ENCODE measurements at places on chromosomes 4 and X.
A peak's percentile ranks its signal among the peaks of the same experiment; 100 is the strongest.

DNA sequence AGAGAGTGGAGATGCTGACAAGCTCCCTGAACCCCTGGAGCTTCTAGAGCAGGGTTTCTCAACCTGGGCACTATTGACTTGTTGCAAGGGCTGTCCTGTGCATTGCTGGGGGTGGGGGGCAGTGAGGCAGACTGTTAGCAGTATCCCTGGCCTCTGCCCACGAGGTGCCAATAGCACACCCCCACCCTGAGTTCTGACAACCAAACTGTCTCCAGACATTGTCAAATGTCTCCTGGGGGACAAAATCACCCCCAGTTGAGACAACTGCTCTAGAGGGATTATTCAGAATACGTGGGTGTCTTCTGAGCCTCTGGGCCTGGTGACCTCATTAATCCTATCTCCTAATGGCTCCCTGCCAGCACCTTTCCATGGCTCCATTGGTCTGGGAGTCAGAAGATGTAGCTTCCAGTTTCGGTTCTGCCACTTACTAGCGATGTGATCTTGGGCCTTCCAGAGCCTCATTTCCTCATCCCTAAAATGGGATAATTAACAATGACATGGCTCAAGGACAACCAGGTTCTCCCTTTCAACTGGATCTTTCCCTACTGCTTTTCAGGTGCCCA lies 17.6 kb upstream of the PJA1 start:
- DNase-seq = no peak

- DNase-seq = no peak
These were observed 318.4 kb downstream of the DHX15 start for GRCh38 chr4:24265989-24266388.

DNA sequence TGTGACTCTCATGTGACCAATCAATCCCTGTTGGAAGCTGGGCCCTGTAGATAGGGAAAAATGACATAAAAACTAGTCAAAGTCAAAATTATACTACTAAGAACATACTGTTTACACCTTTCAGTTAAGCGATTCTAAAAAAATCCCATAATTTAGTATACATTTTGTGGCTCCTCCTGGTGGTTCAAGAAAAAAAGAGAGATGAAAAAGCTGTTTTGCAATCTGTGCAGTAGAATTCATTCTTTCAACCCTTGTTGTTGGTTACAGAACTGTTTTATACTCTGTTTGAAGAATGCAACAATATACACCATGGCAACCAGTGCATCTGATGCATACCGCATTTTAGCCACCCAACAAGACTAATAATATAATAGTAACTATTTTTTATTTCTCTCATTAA lies 66.8 kb upstream of the ANK2 start:
- no peak for DNase-seq

DNA sequence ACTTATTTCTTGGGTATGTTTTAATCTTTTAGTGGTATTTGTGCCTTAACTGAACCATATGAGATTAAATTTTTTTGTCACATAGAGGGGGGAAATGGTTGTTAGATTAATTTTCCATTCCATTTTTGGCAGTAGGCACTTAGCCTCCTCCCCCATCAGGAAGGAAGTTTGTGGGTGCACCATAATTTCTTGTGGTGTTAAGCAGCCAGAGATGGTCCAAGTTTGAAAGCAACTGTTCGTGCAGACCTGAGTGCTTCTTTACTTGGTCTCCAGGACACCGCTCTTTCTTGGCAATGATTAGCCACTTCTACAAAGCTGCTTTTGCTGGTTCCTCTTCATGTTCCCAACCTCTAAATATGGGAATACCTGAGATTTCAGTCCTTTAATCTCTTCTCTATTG lies 92.7 kb upstream of the RPL34 start:
- no peak for DNase-seq

DNA sequence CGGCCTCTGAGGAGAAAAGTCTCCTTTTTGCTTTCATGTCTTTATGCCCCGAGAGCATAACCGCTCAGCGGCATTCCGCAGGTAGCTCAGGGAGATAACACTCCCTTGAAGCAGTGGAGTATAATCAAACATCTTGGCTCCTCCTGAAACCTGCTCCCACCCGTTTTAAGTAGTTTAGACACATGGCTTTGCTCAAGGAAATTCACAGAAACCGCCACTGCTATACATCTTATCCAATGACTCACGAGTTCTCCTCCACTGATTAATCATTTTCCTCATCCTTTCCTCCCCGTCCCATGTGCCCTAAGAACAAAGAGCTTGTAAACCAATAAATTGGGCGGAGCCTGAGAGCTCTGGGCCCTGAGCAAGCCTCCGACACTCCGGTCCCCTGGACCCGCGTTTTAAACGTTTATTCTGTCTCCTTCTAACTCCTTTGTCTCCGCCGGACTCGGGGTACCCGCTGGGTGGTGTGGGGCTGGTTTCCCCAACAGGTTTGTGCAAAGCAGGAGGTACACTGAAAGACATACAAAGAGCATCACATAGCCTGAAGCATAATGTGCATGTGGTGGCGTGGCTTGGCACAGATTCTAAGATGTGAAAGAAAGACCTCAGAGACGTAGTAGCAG lies 401.2 kb downstream of the TLL1 start:
- DNase-seq = no peak

GRCh38 chrX:3567686-3568085 lies 145.8 kb downstream of the PRKX start:
- DNase-seq = no peak

DNA sequence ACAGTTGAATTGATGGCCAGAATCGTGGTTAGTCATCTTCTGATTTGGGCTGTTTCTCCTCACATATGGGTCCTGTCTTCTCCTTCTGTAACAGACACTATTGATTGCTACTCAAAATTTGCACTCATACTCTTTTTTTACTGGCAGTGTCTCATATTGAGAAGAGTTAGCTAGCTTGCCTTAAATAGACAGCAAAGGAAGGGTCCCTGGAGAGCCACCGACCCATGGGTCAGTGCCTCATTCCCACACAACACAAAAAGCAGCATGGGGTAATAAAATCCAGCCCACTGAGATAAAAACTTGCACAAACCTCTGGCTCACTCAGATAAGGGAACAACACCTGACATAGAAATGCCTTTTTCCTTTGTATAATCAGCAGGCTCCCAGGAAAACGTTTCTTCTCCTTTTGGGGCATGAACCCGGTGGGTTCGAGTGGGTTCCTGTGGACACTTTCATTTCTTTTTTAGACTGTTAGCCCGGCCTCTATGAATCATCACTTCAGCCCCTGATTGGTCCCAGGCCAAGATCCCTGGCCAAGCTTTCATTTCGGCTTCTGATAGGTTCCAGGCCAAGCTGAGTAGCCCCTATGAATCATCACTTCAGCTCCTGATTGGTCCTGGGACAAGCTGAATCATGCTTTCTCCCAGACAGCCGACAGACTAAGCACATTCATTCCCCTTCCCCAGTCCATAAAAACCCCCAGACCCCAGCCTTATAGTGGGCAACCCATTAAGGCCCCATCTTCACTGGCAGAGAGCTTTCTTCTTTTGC lies 408.1 kb downstream of the DCAF12L2 start:
- no peak for DNase-seq

DNA sequence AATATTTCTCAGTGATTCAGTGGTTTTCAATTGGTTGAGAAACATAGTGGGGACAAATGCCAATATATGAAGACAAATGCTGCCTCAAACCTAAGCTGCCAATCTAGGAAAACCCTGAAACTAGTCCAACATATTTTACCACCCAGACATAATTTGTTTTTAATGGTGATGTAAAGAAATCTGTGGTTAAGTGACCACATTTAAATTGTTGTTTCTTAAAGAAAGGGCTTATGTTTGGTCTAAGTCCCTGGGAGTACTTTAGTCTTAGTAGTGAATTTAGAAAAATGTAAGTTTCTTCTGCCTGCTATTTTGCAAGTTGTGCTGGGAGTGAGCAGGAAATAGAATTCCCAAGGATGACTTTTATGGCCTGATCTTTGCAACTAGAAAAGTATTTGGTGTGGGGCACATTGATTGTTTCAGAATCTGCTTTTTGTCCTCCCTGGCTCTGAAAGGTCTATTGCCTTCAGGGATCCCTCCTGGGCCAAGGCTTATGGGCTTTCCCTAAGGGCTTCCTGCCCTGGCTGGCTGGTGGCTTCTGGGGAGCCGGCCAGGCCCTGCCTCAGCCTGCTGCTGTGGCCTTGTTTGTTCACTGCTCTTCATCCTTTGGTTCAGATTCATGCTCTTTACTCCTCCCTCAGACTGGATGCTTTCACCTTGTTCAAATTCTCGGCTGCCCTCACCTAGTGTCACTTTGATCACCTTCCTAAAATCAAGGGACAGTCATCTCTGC lies 169.8 kb upstream of the JADE1 start:
- DNase-seq = no peak

DNA sequence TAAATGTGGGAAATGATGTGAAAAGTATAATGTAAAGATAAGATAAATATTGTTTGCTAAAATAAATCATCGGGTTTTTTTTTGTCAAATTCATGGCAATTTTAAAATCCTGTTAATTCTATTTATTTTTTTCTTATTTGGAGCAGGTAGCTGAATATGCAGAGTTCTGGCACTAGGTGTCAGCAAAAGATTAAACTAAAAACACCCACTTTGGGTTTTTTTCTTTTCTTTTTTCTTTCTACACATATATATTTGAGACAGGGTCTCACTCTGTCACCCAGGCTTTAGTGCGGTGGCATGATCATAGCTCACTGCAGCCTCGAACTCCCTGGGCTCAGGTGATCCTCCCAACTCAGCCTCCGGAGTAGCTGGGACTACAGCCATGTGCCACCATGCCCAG lies 6.9 kb upstream of the RAP2C start:
- no peak for DNase-seq

GRCh38 chr4:172232966-172233365 lies 419.8 kb downstream of the GALNTL6 start:
- no peak for DNase-seq

DNA sequence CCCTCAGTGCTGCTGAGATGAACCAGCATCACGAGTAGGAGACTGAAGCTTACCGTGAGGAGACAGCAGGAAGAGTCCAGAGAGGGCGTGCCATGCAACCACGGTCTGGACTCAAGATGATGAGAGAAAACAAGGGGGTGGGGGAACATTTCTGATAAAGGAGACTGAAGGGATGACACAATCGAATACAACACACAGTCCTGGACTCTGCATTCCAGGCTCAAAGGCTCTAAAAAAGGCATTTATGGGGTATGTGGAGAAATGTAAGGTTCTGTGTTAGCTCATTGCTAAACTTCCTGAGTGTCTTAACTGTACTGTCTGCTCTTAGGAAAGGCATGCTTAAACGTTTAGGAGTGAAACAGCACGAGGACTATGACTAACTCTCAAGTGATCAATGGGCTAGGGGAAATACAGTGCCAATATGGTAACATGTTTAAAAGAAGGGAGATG lies 20.6 kb upstream of the IRAK1 start:
- no peak for DNase-seq

- DNase-seq = no peak
These were observed 54.5 kb downstream of the LDB2 start for GRCh38 chr4:16843831-16844508.

GRCh38 chrX:1658071-1658491 lies 43.2 kb downstream of the ASMT start:
- DNase-seq = no peak

DNA sequence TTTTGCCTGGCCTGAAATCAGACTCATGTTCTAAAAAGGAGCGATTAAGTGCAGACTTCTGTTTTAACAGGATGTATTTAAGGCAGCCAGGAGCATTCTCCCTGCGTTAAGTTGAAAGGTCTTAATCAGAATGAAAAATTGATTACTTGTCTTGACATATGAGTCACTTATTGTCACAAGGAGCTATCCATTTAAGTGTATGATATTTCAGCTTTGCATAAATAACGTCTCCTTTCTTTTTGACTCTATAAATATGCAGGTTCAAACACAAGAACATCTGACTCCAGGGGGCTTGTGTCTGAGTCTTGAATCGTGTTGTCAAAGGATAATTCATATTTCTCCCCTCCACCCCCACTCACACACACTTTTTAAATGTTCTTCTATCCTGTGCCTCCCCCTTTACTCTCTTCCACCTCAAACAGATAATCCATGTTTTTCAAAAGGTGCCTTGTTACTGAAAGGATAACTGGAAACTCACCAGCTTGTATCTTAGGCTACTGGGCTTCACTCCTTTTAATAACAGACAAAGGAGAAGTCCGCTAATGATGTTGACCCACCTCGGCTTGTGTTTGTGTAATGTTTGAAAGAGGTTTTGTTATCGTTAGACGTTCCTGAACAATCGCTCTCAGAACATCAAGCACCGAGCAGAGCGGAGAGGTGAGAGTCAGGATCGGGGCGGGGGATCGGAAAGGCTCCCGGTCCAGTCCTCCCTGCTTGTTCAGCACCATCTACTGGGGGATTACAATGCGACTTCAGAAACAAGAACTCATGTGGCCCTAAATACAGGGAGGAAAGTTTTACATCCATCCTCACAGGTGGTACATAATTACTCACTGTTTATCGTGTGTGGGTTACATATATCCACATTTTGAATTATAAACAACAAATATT lies 107.5 kb upstream of the RPL34 start:
- peak; percentile 22 for DNase-seq

DNA sequence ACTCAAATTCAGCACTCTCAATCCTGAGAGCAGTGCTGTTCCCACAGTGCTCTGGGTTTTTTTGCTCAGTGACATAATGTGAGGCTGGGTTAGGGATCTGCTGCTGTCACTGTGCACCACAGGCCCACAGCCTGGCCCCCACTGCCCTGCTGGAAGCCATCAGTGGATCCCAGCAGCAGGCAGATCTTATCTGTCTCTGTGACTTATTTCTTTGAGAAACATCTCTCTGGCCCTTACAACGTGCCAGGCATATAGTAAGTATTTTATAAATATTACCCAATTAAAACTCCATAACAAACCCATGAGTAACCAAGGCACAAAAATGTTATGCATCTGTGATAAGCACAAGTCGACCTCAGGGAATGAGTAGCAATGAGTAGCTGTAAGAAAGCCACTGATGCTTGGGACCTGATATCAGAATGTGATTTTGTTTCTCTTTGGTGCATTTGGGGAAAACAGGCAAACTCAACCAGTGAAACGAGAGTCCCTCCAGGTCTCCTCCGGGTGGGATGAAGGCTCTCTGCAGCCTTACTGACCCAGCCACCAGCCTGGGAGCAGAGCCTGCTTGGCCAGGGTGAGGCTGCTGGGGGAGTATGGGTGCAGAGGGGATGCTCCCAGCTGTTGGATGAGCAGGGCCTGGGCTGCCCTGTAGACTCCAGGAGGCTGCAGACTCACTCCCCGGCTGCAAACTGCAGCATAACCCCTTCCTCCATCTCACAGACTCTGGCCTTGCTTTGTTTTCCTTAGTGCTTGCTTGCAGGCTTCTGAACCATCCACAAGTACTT lies 172.7 kb upstream of the LNX1 start:
- no peak for DNase-seq

- no peak for DNase-seq
These were observed 9.9 kb downstream of the PIGG start for GRCh38 chr4:508675-509638.

- DNase-seq = no peak
These were observed 32.0 kb downstream of the VSIG4 start for GRCh38 chrX:66007851-66008250.

- no peak for DNase-seq
These were observed 382.0 kb downstream of the GABRG1 start for GRCh38 chr4:45741897-45742296.

GRCh38 chr4:188113156-188113555 lies 3.8 kb upstream of the TRIML2 start:
- DNase-seq = no peak
